ENCODE measurements at places on chromosomes 7 and 10.

GRCh38 chr7:149498811-149499210 is 1.2 kb upstream of the ZNF746 start:
- no peak for DNase-seq

GRCh38 chr7:70704831-70705346 is 427.1 kb upstream of the GALNT17 start:
- no peak for DNase-seq

DNA sequence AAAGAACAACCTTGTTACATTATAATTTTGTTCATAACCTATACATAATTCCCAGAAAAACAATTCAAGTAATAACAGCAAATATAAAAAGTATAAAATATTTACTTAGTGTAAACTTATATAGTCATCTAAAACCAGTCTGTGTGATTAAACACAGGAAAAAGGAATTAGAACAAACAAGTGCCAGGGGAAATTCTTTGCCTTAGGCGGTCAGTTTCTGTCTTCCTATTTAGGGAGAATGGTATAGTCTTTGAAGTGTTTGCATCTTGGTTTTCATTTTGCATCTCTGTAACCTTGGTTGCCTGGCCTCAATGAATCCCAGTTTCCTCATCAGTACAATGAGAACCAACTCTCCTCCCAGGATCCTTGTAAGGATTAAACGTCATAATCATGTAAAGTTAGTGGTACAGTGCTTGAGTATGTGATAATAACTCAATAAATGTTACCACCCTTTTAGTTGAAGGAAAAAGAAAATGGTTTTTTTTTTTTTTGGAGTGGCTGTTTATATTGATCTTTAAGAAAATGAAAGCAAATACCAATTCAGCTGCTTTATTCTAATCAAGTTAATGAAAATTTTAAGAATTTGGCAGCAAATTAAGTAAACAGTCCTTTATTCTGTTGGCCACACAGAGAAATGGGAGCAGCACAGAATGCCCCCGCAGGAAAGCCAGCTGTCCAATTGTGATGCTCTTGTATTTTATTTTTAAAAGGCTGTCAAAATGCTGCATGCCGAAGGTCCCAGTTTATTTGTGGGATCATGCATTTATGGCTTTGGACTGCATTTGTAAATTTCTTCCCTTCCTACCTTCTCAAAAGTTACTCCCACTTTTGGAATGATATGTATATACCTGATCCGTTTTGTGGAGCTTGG is 61.8 kb downstream of the SHH start:
- DNase-seq, result no peak

DNA sequence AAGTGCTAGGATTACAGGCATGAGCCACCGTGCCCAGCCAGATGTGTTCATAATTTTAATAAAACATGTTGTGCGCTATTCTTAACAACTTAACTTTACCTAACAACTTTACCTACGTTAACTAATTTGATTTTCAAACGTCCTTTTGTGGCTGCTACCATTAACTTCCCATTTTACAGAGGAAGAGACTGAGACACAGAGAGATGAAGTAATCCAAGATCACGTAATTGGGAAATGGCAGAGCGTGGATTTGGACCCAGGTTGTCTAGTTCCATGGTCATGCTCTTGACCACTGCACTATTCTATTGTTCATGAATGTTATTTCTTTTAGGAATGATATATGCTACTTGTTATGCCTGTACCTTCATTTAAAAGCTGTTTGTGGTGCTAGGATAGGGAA is 80.3 kb upstream of the MTPN start:
- DNase-seq, result no peak

- DNase-seq, result no peak
Measured at GRCh38 chr7:95915731-95916130, 143.4 kb downstream of the DYNC1I1 start.

DNA sequence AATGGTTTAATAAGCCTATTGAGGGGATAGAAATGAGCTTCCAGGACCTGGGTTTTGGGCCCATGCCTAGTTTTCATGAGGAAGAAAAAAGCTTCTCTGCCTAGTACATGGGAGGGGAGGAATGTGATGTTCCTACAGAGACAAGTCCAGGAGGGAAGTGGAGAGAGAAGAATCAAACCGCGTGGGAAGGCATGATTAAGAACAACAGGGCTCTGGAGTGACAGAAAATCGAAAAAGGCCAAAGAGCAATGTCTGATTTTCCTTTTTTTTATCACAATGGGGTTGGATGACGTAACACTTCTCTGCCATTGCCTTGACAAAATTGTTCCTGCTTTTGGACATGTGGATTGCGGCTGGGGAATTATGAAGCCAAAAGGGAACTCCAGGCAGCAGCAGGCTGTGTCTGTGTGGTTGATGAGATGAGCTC is 258.6 kb downstream of the CXCL12 start:
- no peak for DNase-seq

- DNase-seq, result no peak
Measured at GRCh38 chr7:113159746-113160339, 41.5 kb upstream of the SMIM30 start.

DNA sequence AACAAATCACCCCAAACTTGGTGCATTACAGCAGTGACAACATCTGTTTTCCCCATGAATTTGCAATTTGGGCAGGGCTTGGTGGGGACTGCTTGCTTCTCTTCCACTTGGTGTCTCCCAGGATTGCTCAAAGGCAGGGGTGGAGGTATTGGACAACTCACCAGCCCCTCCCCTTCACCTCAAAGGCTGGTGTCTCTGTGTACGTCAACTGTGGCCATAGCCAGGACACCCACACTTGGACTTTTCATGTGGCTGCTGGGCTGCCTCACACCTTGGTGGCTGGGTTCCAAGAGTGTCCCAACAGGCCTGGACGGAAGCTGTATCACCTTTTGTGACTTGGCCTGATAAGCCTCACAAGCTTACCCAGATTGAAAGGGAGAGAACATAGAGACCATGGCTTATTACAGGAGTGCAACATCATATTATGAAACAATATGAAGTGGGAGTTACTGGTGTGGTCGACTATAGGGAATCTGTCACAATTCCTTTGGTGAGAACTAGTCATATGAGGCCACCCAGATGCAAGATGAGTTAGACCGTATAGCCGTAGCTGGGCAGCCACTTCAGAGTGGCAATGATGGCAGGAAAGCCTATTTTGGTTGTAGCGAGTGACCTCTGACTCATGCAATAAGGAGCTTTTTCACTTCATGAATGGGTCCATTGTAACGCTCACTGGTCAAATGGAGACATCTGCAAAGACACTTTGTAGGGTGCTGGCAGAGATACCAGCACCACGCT is 187.6 kb upstream of the ITGB1 start:
- DNase-seq, result no peak

GRCh38 chr10:75612904-75613684 is 181.7 kb downstream of the LRMDA start:
- DNase-seq, result no peak

DNA sequence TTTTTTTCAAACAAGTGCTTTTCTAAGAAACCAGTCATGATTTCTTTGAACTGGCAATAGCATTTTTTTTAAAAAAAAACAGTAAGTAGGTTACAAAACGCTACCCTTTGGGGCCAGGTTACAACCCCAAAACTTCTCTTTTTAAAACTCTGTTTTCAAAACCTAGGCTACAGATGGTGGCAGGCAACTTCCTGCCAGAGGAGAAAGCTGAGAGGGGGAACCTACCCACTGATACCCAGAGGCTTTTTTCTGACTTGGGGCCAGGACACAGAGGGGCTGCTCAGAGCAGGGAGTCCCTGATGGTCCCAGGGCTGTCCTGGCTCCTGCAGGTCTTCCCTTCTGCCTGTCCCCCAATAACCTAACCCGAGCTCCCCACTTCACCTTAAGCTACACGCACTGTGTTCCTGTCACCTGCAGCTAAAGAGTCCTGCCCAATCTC is 6.9 kb downstream of the STN1 start:
- no peak for DNase-seq

DNA sequence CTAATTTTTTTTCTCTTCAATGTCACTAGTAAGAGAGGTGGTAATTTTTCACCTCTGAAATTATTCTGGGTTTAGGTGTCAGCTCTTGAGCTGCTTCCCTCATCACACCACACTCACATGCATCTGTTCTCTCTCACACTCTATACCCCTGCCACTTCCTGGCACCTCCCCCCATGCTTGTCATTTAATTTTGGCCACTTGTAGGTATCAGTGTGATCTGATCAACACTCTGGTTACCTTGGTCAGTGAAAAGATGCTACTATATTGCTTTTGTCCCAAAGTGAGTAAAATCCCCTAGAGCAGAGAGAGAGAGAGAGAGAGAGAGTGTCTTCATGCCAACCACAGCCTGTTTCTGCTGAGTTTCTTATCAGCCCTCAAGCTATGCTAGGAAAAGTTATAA is 42.5 kb downstream of the STK17A start:
- DNase-seq, result no peak

DNA sequence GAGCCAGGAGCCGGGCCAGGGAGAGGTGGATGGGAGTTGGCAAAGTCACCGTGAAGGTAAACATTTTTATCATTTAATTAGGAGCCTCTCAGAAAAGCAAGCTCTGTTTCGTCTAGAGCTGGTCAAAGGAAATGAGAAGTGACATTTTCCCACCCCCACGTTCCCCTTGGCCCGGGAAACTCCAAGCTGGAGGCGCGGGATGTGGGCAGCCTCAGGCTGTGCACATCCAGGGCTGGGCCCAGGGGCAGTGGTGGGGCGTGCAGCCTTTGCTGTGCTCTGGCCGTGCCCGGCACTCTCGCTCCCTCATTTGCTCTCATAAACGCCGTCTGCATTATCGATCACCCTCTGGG is 135.6 kb upstream of the RET start:
- DNase-seq, result peak; percentile 76

- DNase-seq, result no peak
Measured at GRCh38 chr10:90777621-90778020, 80.2 kb downstream of the HTR7 start.

GRCh38 chr7:157471259-157472125 is 134.7 kb downstream of the DNAJB6 start:
- peak; percentile 73 for DNase-seq

DNA sequence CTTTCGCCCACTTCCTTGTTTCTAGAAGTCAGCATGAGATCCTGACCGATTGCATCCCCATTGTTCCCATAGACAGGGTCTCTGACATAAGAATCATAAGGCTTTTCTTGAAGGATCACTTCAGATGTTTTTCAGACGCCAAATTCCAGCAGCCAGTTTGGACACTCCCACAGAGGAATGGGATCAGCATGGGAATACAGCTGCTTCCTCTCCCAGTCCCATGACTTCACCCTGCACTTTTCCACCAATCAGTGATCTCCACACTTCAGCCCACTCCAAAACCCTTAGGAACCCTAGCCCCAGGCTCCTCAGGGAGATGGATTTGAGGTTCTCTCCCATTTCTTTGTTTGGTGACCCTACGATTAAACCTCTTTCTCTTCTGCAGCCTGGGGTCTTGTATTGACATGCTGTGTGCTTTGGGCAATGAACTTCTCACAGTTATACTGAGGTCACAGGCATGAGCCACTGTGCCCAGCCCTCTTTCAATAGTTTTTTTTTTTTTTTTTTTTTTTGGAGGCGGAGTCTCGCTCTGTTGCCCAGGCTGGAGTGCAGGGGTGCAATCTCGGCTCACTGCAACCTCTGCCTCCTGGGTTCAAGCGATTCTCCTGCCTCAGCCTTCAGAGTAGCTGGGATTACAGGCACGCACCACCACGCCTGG is 52.8 kb upstream of the CHST3 start:
- DNase-seq, result no peak

GRCh38 chr10:77598606-77599005 is 39.0 kb downstream of the KCNMA1 start:
- DNase-seq, result no peak

GRCh38 chr7:5662828-5663227 is 118.6 kb downstream of the RNF216 start:
- DNase-seq, result no peak

DNA sequence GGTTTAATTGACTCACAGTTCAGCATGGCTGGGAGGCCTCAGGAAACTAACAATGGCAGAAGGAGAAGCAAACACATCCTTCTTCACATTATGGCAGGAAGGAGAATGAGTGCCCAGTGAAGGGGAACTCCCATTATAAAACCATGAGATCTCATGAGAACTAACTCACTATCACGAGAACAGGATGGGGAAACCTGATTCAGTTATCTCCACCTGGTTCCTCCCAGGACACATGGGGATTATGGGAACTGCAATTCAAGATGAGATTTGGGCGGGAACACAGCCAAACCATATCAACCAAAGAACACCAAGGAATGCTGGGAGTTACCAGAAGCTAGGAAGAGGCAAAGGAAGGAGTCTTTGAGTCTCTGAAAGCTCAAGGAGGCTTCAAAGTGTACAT is 94.3 kb downstream of the IPMK start:
- DNase-seq, result no peak

- DNase-seq, result no peak
Measured at GRCh38 chr7:86448856-86449255, 194.9 kb upstream of the GRM3 start.

DNA sequence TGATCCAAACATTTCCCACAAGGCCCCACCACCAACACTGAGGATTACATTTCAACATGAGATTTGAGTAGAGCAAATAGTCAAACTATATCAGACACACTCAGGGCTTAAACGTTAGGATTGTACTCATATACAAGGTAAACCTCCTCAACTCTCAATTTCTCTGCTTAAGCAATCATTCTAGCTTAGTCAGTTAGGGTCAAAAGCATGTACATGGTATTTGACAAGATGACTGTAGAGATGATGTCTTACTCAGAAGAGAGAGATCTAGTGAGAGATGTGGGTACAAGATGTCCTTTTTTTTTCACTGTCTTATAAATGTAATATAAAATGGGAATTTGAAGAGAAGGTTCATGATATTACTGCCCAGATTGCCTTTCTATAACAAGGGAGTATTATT is 270.1 kb downstream of the PRKG1 start:
- DNase-seq, result no peak

- no peak for DNase-seq
Measured at GRCh38 chr10:100238429-100238828, 9.0 kb upstream of the CHUK start.

GRCh38 chr7:51017576-51018535 is 235.2 kb upstream of the GRB10 start:
- no peak for DNase-seq

DNA sequence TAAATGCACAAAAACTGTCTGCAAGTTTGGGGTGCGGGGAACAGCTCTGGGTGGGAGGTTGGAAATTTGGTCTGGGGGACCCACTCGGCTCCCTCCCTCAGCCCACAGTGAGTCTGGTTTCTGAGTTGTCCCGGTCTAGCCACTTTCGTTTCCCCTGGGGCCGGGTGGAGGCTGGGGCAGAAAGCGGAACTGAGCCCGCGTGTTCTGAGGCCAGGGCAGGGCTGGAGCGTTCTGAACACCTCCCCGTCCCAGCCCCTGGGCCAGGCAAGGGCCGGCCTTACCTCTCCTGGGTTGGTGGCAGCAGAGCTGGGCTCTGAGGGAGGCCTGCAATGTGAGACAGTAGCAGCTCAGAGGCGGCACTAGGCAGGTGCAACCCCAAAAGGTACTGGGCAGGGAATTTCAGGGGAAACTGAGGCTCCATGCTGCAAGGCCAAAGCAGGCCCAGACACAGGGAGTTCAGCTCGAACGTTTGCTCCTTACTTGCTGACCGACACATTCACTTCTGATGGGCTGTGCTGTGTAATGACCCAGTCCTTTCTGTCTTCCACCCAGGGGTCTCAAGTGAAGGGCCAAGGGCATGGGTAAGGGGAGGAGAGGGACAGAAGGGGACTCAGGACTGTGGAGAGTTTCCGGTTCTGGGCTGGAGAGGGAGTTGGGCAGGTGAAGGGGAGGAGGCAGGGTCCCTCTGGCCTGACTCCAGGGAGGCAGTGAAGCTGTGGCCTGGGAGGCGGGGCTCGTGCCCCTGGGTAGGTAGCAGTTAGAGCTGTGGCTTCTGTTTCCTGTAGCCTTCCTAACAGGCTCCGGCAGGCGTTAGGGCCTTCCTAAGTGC is 3.0 kb downstream of the IRF5 start:
- no peak for DNase-seq

GRCh38 chr7:98659756-98660155 is 42.7 kb downstream of the NPTX2 start:
- DNase-seq, result no peak

GRCh38 chr7:158854681-158855081 is 1.7 kb upstream of the DYNC2I1 start:
- no peak for DNase-seq
